ENCODE measurements at places on chromosomes 5 and 9.

- DNase-seq = no peak
Observed at GRCh38 chr9:13269589-13270452, 9.7 kb downstream of the MPDZ start.

DNA sequence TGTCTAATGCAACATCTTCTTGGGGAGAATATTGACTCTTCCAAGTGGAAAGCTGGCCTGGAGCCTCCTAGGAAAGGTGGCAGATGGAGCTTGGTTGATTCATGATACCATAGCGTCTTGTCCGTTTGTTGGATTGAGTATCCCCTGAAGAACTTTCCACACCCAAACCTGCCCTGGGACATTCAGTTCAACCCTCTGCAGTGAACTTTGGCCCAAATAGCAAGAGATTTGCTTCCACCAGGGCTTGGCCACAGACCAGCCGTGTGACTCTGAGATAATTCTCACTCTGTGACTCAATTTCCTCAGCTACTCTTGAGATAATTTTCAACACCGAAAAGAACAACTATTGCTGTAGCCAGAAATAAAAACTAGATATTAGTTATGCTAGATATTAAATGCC lies 108.0 kb upstream of the RAD23B start:
- DNase-seq = no peak

GRCh38 chr5:159340511-159340910 lies 10.2 kb upstream of the IL12B start:
- no peak for DNase-seq

GRCh38 chr5:56838409-56839039 lies 23.2 kb downstream of the MAP3K1 start:
- DNase-seq = no peak

DNA sequence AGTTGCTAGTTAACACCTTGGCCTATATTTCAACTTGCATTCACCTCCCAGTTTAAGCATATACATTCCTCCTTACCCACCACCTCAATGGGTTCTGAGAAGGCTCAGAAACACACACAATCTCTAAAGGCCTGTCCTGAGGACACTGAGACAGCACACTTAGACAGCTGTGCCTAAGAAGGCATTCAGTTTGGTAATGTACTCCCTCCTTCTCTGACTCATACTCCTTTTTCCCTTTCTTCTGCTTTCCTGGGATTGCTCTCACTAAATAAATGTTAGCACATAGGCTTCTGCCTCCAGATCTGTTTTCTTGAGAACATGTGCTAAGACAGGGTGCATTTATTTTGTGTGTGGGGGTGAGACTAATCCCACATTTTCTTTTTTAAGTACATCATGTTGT lies 456.8 kb upstream of the CDH6 start:
- no peak for DNase-seq

GRCh38 chr9:79129865-79130480 lies 441.8 kb upstream of the TLE4 start:
- DNase-seq = no peak

- no peak for DNase-seq
Observed at GRCh38 chr9:14313951-14314423, at the start of gene NFIB. NFIB (minus strand) TSS chr9:14314141; CDS start chr9:14313511, 630 bp downstream.

- DNase-seq = no peak
Observed at GRCh38 chr5:179585941-179586401, 35.6 kb downstream of the RUFY1 start.

GRCh38 chr9:123481209-123481865 lies 125.3 kb downstream of the CRB2 start:
- no peak for DNase-seq

GRCh38 chr5:102622262-102622661 lies 123.5 kb upstream of the SLCO6A1 start:
- no peak for DNase-seq

DNA sequence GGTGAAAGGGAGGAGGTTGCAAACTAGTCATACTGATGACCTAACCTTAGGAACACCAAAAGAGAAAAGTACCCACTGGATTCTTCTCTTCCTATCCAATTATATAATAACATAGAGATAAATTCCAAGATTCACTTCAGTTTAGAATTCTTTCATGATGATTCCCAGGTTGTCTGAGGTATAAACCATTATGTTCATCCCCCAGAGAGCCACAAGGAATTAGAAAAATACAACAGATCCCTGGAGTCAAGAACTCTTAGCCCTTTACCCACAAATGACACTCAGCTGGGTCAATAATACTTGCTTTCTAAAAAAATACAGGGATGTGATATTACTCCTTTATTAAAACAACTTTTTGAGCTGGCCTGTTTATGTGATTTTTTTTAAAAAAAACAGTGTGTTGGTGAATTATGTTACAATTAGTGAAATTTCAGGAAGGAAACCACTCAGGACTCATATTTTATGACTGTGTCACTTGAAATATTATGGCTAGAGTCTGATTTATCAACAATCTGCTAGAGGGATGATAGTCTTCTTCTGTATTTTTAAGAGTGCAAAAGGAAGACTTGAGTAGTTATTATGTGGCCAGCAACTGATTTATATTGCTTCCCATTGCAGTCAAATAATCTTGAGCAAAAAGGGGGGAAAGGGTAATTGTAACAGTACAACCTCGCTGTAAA lies 338.2 kb downstream of the NFIB start:
- DNase-seq = no peak

DNA sequence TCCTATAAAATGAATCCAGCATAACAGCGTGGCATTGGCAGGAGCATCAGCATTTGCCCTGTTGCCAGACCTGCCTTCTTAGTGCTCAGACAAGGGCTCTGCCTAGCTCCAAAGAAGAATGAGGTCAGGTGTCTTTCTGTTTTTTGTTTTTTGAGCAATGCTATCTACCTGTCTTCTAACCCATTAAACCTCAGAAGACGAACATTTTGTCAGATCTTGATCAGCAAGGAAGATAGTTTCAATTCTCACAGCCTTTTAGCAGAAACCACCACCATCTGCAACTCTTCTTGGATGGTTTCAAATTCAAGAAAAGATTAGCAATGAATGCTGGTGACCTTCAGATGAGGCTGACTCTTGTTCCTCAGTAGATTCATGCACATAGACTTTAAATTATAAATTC lies 103.5 kb upstream of the IQGAP2 start:
- DNase-seq = no peak

- no peak for DNase-seq
Observed at GRCh38 chr9:75979362-75979761, 88.9 kb downstream of the PCSK5 start.

DNA sequence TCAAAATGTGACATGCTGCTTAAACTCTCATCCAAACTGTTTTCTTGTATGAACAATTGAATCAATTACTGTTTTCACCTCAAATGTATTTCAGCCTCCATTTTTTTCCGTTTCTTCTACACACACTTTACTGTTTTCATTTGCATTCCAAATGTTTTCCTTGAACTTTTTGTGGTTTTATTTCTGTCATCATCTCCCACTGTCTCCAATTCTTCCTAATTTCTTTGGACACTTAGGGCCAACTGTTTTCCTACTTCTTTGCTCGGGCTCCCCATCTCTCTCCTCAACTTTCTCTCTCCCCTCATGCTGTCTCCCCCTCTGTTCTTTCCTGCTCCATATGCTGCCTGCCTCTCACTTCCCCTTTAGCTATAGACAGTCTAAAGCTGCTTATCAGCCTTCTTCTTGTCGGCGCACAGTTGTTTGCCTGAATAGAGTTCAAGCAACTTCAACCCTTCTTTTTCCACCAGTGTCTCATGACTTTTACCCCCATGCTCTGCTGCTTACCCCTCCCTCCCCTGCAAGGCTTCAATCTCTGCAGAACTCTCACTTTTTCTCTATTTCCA lies 443.4 kb downstream of the DTWD2 start:
- no peak for DNase-seq

DNA sequence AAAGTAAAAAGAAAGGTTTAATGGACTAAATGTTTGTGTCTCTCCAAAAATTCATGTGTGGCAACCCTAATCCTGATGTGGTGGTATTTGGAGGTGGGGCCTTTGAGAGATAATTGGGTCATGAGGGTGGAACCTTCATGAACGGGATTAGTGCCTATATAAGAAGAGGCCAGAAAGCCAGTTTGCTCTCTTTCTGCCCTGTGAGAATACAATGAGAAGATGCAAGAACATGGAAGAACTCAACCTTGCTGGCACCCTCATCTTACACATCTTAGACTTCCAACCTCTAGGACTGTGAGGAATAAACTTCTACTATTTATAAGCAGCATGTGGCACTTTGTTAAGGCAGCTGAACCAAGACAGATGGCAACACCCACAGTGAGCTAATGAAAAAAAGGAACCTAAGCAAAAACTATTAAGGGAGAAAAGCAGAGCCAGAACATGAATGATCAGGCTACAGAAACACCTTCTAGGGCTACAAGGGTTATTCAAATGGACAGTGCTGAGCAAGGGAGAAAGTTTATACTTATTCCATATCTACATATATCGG lies 159.5 kb downstream of the PLK2 start:
- DNase-seq = no peak

- no peak for DNase-seq
Observed at GRCh38 chr5:39475881-39476842, 51.4 kb upstream of the DAB2 start.

Data from activated CD4-positive, alpha-beta T cell treated with anti-CD3 and anti-CD28 coated beads for 24 hours (primary cell).